ENCODE measurements at places on chromosomes 2 and 18. TPM values are rescaled to one million over a fixed set of nuclear protein-coding genes. Genes with fewer than 3 reads are reported as not detected.

DNA sequence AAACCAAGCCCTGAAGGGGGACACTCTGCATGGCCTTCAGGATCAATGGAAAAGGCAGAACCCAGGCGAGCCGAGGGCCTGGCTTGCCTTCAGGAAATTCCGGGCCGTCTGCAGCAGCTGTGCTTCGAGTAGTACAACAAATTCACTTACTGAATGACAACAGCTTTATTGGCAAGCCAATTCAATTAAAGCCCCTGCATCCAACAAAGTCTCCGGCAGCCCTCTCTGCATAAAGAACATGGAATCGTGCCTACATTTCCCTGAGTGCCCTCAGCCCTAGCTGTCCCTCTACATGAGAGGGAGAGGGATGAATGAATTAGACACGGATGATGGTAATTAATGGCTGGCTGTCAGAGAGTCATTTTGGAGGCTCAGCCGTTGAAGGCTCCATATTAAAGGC lies 189.0 kb downstream of the BCL11A start:
- no peak for DNase-seq
- no peak overlapping the region for H3K4me3 ChIP-seq
- no peaks in the 10 kb centered on the region for H3K27me3 ChIP-seq
- H3K36me3 ChIP-seq, result no peaks in the 10 kb centered on the region

DNA sequence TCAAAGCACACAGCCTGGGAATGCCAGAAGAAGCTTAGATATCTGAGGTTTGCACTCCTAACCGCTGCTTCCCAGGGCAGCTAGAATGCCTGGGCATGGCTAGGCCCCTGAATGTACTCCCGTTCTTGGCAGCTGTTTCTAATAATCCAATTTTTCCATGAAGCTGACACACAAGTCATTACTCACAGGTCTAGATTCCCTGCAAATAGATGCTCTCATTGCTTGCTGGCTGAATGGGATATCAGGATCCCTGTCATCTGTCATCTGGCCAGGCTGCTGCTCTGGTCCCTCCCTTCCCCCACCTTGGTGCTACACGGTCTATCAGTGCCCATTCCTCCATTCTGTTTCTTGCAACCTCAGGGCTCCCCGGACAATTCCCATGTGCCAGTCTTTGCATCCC lies 40.7 kb upstream of the TEX51 start:
- H3K27me3 ChIP-seq, result no peaks in the 10 kb centered on the region
- H3K36me3 ChIP-seq, result no peaks in the 10 kb centered on the region
- H3K27ac ChIP-seq, result no peak overlapping the region
- H3K4me1 ChIP-seq, result no peaks in the 10 kb centered on the region

GRCh38 chr2:191178806-191179514 lies 28.2 kb upstream of the STAT4 start:
- H3K36me3 ChIP-seq, result no peaks in the 10 kb centered on the region
- H3K27me3 ChIP-seq, result no peaks in the 10 kb centered on the region
- peaks cover 14% of the 10 kb centered on the region for H3K4me1 ChIP-seq
- H3K4me3 ChIP-seq, result no peak overlapping the region
- DNase-seq, result no peak

GRCh38 chr2:101467306-101467705 lies 7.6 kb downstream of the RFX8 start:
- H3K36me3 ChIP-seq, result no peaks in the 10 kb centered on the region
- H3K4me3 ChIP-seq, result no peak overlapping the region
- no peak for DNase-seq
- H3K27me3 ChIP-seq, result no peaks in the 10 kb centered on the region
- H3K27ac ChIP-seq, result no peak overlapping the region

CFAP53 gene
- 0.50 TPM for total RNA-seq

TXNDC2 gene
- not detected for total RNA-seq

- no peaks in the 10 kb centered on the region for H3K36me3 ChIP-seq
- peak; percentile 71 for DNase-seq
- no peaks in the 10 kb centered on the region for H3K27me3 ChIP-seq
- peak overlapping the region; percentile 88 for H3K27ac ChIP-seq
- no peak overlapping the region for H3K4me3 ChIP-seq
Observed at GRCh38 chr2:201128933-201129505, 13.1 kb downstream of the CFLAR start.

DNA sequence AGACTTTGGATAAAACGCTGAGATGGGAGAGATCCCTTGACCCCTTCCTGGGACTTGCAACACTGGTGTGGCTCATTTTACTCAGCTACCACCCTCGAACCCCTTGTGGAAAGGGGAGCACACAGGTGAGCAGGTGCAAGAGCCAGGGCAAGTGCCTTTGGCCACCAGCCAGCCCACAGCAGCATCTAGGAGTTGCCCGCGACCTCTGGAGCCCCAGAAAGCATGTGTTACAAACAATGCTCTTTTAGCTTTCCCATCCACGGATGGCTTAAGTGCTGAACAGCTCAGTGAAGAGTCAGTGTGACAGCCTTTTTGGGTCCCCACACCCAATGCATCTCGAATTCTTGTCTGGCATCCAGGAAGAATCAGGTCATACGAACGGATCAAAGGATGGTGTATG lies 197.8 kb downstream of the MEMO1 start:
- no peak overlapping the region for H3K27ac ChIP-seq
- no peaks in the 10 kb centered on the region for H3K27me3 ChIP-seq
- no peaks in the 10 kb centered on the region for H3K36me3 ChIP-seq
- H3K4me1 ChIP-seq, result peaks cover 8% of the 10 kb centered on the region
- no peak overlapping the region for H3K4me3 ChIP-seq

DNA sequence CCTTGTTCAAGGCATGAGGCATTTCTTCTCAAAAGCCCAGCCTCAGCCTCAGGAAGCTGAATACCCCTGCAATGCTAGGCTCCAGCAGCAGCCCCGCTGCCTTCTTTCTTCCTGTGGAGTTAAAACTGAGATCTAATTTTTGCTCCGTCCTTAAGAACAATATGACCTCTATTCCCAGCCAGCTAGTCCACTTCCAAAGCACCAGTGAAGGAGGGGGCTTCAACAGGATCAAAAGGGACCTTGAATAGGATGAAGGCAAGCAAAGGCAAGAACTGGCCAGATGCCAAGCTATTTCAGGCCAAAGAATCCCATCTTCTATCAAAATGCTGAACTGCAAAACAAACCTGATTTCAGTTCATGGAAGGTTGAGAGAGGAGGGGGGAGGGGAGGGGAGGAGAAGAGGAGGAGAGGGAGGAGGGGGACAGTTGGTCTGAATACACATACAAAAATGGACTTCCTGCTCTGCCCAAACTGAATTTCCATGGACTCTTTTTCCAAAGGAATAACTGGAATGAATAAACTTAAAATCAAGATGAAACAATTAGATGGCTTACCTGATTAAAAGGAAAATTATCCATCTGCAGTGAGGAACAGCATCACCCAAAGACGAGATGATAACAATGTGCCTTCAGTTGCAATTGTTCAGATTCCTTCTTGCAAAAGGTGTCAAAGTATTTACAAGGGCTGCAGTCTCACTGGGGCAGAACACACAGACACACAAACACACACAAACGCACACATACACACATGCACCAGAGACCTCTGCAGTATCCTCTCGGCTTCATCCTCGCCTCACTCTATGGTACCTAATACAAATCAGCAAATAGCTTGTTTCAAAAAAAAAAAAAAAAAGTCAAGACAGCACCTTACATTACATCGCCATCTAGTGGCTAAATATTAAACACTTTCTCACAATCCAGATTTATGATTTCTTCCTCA lies at the start of gene SCN1A:
Gene SCN1A, minus strand, starts transcription at position 804 of the 939 bp plus-strand sequence. CDS start 54,399 bp downstream, outside the sequence.
- no peak within 1 kb of the TSS for H3K4me3 ChIP-seq
- no peaks in the 10 kb centered on the region for H3K27me3 ChIP-seq
- H3K36me3 ChIP-seq, result no peaks in the 10 kb centered on the region
- peak; percentile 60 for DNase-seq
- no peak within 1 kb of the TSS for H3K27ac ChIP-seq

DNA sequence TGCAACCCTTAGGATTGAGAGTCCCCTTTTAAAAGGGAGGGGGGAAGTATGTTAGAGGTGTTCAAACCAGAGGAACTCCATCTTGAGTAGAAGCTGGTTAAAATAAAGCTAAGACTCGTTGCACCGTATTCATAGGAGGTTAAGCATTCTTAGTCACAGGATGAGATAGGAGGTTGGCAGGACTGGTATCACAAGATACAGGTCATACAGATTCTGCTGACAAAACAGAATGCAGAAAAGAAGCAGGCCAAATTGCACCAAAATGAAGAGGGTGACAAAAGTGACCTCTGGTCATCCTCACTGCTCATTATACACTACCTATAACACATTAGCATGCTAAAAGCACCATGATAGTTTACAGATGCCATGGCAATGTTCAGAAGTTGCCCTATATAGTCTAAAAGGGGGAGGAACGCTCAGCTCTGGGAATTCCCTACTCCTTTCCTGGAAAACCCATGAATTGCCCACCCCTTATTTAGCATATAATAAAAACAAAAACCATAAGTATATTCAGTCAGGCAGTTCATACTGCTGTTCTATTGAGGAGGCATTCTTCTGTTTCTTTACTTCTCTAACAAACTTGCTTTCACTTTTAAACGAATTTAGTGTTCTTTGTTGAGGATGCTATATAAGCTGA lies 192.2 kb upstream of the NDUFV2 start:
- no peak for DNase-seq
- H3K4me3 ChIP-seq, result no peak overlapping the region
- H3K27ac ChIP-seq, result no peak overlapping the region
- no peaks in the 10 kb centered on the region for H3K36me3 ChIP-seq

DNA sequence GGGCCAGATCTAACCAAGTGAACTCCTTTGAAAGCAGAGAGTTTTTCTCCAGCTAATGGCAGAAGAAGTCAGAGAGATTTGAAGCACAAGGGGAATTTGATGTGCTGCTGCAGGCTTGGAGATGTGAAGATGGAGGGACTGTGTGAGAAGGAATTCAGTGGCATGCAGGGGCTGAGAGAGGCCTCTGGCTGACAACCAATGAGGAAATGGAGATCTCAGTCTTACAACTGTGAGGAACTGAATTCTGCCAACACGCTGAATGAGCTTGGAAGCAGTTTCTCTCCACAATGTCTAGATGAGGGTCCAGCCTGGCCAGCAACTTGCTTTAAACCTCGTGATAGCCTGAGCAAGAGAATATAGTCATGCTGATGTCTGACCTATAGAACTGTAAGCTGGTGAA lies 224.1 kb upstream of the DPP10 start:
- H3K27ac ChIP-seq, result no peak overlapping the region
- H3K4me3 ChIP-seq, result no peak overlapping the region
- no peak for DNase-seq

- H3K4me1 ChIP-seq, result peaks cover 15% of the 10 kb centered on the region
- no peak overlapping the region for H3K27ac ChIP-seq
- no peak overlapping the region for H3K4me3 ChIP-seq
- no peaks in the 10 kb centered on the region for H3K27me3 ChIP-seq
Observed at GRCh38 chr2:128591022-128591860, 272.6 kb upstream of the HS6ST1 start.

DNA sequence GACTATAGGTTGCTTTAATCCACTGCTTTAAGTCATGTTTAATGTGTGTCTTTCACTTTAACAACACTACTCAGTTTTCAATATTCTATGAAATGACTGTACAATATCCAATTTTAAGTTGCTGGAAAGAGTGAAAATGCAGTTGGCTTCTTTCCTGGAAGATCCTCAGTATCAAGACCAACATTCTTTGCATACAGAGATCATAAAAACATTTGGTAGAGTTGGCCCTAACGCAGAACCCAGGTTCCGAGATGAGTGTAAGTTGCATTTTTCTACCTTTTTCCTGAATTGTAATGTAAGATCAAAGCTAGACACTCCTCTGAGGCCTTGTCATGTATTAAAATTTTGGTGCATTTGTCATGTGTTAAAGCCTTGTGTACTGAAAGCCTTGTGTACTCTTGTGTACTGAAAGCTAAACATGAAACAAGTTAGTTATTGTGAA lies 42.9 kb upstream of the TNFRSF11A start:
- DNase-seq, result no peak
- no peak overlapping the region for H3K27ac ChIP-seq
- peaks cover 2% of the 10 kb centered on the region for H3K4me1 ChIP-seq
- H3K4me3 ChIP-seq, result no peak overlapping the region
- no peaks in the 10 kb centered on the region for H3K27me3 ChIP-seq
- no peaks in the 10 kb centered on the region for H3K36me3 ChIP-seq

CCDC148 gene
- total RNA-seq, result 1.6 TPM
